ENCODE measurements at places on chromosomes 12 and 14.

GRCh38 chr12:82596483-82596882 is 90.2 kb upstream of the TMTC2 start:
- peak; percentile 25 for DNase-seq

GRCh38 chr12:130449291-130449690 is 111.6 kb downstream of the PIWIL1 start:
- no peak for DNase-seq

- DNase-seq: no peak
Measured at GRCh38 chr12:129701631-129702101, 202.2 kb downstream of the TMEM132D start.

GRCh38 chr12:122036153-122036552 is 14.5 kb downstream of the BCL7A start:
- DNase-seq: no peak

- no peak for DNase-seq
Measured at GRCh38 chr14:66101662-66102061, 384.5 kb upstream of the CCDC196 start.

DNA sequence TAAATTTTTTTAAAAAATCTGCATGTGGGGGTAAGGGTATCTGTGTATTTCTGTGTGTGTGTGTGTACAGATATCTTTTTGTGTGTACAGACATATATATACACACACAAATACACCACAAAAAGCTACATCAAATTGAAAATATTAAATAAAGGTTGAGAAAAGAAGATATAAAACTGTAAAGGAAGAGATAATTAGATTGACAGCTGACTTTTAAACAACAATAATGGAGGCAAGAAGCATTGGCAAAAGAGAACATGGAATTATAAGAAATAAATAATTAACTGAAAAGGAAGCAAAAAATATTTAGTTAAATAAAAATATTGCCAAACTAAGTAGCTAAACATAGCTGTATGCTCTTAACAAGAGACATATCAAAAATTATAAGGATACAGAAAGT is 291.4 kb downstream of the FSCB start:
- no peak for DNase-seq

DNA sequence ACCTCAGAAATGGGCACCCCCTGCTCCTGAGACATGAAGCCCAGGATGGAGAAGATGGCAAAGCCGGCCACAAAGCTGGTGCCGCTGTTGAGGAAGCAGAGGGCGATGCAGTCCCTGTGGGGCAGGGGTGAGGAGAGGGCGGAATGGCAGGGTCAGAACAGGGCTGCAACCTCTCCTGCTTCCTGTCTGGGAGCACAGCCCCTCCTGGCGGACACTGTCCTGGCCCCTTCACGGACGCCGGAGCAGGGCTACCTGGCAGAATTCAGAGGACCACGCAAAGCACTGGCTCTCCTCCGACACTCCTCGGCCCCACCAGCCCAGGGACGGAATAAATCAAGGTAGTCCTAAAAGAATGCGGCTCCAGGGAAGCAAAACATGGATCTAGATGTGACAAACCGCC is 12.4 kb upstream of the SLC6A12 start:
- no peak for DNase-seq

GRCh38 chr14:91005716-91006115 is 54.7 kb downstream of the RPS6KA5 start:
- no peak for DNase-seq

GRCh38 chr14:63513756-63514155 is 29.4 kb downstream of the PPP2R5E start:
- DNase-seq: no peak

DNA sequence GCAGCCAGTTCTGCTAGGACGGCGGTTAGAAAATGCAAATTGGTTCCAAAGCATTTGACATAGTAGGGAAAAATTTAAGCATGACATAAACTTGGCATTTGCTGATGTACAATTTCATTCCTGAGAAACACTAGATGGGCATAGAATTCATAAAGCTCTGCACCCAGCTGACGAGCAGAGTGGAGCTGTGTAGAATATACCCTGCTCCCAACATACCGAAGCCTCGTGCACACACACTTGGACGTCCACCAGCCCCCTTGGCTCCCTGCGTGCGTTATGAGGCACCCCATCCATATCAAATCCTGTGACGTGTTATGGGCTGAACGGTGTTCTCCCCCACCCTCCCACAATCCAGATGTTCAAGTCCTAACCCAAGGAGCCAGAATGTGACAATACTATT is 65.4 kb downstream of the CLMN start:
- DNase-seq: no peak

DNA sequence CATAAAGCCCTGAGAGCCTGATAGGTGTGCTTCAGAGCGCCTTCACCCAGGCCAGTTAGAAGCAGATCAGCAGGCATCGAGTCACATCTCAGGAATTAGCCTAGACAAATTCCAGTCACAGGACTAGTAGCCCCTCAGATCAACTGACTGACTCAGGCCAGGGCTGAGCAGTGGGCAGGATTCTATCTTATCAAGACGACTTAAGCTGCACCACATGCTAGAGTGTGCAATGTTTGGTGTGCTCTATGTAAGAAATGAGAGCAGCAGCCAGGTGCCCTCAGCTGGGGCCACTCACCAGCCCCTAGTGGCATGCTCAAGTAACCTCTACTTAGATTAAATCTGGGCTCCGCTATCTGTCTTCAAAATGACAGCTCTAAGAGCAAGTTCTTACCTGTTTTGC is 19.7 kb upstream of the NGB start:
- DNase-seq: no peak

- DNase-seq: peak; percentile 10
Measured at GRCh38 chr14:67820428-67820971, 921 bp downstream of the RAD51B start.

DNA sequence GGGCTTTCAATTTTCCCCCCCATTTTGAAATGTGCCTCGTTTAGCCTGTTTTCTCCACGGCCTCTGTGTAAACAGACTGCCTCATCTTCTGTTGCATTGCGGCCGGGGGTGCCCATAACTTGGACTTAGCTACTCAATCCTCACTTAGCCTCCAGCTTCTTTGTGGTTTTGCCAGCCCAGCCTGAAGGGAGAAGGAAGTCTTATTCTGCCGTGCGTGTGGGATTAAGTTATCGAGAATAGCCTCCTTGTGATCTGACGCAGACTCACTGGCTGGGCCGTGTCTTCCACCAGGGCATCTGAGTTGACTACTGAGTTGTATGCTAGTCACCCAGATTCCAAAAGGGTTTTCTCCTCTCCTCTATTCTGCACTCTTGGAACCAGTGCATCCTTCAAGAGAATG is 8.1 kb downstream of the PRKAB1 start:
- DNase-seq: no peak

GRCh38 chr12:107105410-107105703 is 12.0 kb upstream of the CRY1 start:
- no peak for DNase-seq

DNA sequence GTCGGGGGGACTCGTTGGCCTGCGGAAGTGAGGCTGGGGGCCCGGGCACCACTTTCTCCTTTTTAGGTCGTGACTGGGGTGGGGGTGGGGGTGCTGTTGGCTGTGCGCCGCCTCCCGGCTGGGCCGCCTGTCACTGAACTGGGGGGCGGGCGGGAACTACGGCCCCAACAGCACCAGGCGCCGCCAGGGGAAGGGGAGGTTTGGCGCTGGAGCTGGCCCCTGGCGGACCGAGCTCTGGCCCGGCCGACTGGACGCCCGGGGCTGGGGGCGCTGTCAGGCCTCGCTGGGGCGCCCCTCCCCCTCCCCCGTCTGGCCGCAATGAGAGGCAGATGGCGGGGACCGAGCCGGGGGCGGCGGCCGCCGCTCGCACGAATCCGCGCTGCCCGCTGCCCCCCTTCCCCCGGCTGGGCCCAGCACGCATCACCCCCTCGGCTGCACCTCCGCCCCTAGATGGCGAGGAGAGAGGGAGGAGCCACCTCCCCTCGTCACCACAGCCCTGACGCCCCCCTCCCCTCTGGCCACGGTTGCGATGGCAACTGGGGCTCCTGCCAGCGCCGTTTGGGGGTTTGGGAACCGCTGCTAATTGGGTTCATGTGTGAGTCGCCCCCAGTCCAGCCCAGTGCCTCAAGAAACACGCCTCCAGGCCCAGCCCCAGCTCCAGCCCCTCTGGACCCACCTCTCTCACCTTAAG is 723 bp downstream of the NFATC4 start:
- DNase-seq: peak; percentile 60

GRCh38 chr14:99460793-99461192 is 19.9 kb downstream of the SETD3 start:
- no peak for DNase-seq

DNA sequence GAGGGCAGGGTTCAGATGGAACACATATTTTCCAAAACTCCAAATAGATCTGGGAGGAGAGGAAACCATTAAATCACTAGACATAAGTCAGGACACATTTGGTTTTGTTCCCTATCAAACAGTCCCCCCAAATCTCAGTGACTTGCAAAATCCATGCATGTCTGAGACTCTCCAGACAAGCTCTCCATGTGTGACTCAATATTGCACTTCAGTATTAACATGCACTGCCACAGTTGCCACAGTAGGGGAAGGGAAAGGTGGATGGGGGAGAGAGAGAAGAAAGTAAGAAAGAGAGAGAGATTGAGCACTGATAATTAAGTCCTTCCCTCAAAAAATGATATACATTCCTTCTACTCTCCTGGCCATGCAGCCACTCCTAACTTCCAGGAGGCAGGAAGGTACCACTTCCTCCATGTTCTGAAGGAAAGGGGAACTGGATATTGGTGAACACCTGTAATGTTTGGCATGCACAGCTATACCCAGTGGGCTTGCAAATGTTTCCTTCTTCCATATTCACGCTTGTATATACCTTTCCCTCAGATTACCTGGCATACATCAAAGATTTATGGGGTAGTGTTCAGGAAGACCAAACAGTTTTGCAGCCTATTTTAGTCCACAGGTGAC is 310.0 kb downstream of the ZFP36L1 start:
- DNase-seq: no peak

GRCh38 chr12:21683115-21683514 is 25.5 kb upstream of the LDHB start:
- no peak for DNase-seq

DNA sequence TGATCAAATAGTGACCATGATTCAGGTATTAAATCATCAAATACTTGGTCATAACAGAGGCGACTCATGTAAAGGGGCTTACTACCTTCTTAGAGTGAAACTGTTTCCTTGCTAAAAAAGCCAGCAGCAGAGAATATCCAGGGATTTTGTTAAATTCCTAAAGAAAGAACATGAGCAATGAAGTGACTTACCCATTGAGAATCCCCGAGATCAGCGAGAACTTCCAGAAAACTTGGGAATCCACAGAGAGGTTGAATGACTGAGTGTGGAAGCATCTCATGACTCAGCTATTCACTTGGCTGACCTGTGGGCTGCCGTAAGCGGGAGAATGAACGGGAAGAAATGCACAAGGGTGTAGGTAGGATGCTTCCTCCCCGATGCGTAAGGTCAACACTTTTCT is 85.3 kb upstream of the KCNA1 start:
- no peak for DNase-seq
